ENCODE measurements at places on chromosomes 2 and 18.

DNA sequence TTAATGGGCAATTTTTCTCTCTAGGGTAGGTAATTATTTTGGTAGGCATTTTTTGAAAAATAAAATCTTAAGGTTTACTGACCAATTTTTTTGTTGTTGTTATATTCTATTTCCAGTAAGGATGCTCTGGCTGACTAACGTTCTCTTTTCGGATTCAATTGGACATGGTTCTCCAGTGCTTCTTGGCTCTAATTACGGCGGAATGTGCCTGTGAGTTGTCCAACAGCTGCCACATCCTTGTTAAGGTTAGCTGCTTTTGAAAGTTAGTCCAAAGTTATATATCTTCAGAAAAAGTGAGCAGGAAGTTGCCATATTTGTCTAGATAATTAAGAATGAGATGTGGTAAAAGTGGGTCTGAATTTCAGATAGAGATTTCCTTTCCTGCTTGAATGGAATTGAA is 45.8 kb upstream of the SMIM21 start:
- DNase-seq, result no peak

DNA sequence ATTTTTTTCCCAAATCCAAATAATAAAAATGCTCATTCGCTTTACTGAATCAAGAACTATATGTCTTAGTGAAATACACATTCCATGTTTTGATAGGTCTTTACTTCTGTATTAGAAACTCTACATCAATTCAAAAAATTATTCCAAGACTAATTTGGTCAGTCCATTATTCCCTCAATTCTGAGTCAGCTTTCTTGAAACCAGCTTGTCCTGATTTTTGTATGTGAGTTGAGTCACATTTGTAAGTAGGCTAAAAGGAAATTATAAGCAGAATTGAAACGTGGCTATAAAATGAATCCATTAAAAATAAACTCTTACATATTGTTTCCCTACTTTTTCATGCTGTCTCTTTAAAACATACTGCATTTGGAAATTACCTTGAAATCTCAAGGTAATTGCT is 113.0 kb downstream of the DNER start:
- DNase-seq, result no peak

DNA sequence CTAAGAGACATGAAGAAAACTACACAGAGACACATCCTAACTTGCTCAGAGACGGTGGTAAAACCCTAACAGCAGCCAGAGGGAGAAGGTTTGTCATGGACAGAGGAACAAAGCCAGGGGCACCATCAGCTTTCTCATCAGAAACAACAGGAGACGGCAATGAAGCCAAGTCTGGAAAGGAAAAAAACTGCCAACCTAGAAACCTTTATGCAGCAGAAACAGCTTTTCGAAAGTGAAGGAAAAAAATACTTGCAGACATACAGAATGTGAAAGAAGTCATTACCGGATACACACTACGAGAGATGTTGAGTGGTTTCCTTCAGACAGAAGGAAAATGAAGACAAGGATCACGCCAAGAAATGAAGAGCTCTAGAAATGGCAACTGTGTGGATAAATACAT is 55.9 kb downstream of the ANO7 start:
- no peak for DNase-seq

DNA sequence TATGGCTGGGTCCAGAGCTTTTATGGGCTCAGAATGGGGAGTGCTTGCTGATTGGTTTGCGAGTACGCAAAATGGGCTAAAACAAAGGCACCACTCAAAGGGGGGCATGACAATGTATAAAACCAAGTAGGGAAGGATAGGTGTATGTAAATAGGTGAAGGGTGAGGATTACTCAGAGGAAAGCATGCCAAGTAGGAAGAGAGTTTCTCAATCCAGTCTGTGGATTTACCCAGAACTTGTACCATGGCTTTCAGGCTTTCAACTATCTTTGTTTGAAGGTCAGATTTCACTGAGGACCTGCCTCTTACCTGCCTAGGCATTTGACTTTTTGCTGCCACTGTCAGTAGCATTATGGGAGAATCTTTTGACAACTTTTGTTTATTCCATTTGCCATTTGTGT is 92.3 kb downstream of the RAB3GAP1 start:
- DNase-seq, result no peak

DNA sequence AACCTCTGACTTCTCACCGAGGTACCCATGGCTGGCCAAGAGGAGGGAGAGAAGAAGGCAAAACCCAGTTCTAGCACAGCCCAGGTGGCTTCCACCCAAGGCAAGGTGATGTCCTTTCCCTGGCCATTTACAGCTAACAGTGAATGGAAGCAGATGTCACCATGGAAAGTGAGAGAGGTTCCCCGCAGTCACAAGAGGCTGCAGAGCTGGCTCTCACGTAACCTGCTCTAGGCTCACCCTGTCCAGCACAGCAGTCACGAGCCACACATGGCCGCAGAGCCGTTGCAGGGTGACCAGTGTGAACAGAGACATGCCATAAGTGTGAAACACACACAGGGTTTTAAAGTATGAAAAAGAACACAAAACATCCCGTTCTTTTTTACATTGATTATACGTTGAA is 169.4 kb downstream of the TNS1 start:
- no peak for DNase-seq

Data from hematopoietic multipotent progenitor cell treated with erythropoietin and hydrocortisone succinate and interleukin-3 and kit ligand, for 4 days (in vitro differentiated cells).